ENCODE measurements at places on chromosomes 6 and 20. TPM values are rescaled to one million over a fixed set of nuclear protein-coding genes. Genes with fewer than 3 reads are reported as not detected.
A peak's percentile ranks its signal among the peaks of the same experiment; 100 is the strongest.

Gene UNC93A
- 0.70 TPM for total RNA-seq

Gene DDX27
- 46.5 TPM for total RNA-seq

Gene KCNQ5
- total RNA-seq: 2.0 TPM

Gene ENPP5
- 10.8 TPM for total RNA-seq

DNA sequence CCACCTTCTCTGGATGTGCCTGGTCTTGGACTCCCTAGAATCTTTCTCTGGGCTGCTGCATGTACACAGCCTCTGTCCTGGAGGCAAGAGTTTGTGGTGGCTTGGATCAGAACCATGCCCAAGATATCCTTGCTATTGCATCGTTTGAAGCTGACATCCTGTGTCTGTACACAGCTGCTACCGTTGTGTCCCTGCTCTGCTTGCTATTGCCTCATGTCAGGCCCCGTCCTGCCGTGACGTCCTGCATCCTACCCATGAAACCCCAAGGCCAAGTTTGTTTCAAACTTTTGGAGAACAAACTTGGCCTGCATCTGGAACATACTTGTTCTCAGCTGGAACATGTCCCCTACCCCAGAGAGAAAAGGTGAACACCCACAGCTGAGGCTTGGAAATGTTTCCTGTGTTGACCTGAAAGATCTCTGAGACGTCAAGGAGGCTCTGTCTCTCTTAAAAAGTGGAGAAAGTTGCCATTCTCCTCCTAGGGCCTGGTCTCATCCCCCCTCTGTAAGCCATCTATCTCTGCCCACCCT is 78.1 kb downstream of the HFE start:
- DNase-seq: no peak
- H3K4me3 ChIP-seq: no peak overlapping the region
- peaks cover 9% of the 10 kb centered on the region for H3K4me1 ChIP-seq
- H3K27ac ChIP-seq: peak overlapping the region; percentile 48

GRCh38 chr6:47059216-47059885 is 17.2 kb upstream of the ADGRF1 start:
- no peak overlapping the region for H3K4me3 ChIP-seq
- no peaks in the 10 kb centered on the region for H3K27me3 ChIP-seq
- H3K36me3 ChIP-seq: no peaks in the 10 kb centered on the region
- no peak overlapping the region for H3K27ac ChIP-seq
- no peak for DNase-seq
- H3K4me1 ChIP-seq: peaks cover 11% of the 10 kb centered on the region

GRCh38 chr20:58697867-58698703 is 5.5 kb downstream of the NPEPL1 start:
- peak overlapping the region; percentile 22 for H3K27ac ChIP-seq
- no peak overlapping the region for H3K4me3 ChIP-seq
- peaks cover 24% of the 10 kb centered on the region for H3K36me3 ChIP-seq
- H3K4me1 ChIP-seq: peaks cover 19% of the 10 kb centered on the region

DNA sequence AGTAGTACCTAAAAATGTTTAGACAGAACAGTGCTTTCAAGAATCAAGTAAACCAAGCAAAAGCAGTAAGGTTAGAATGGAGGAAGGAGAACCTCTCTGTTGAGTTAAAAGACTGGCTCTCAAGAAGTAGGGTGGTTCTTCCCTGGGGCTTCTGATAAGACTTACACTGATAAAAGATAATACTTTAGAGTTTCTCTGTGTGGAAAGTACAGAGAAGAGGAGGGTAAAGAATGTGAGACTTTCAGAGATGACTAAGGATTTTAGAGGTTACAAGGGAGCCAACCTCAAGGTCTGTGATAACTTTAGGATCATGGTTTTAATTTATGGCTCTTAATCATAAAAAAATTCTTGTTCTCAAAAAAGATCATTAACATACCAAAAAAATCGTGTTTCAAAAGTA is 30.9 kb upstream of the ALDH8A1 start:
- no peak for DNase-seq
- no peak overlapping the region for H3K4me3 ChIP-seq
- no peak overlapping the region for H3K27ac ChIP-seq
- peaks cover 23% of the 10 kb centered on the region for H3K36me3 ChIP-seq
- no peaks in the 10 kb centered on the region for H3K4me1 ChIP-seq

DNA sequence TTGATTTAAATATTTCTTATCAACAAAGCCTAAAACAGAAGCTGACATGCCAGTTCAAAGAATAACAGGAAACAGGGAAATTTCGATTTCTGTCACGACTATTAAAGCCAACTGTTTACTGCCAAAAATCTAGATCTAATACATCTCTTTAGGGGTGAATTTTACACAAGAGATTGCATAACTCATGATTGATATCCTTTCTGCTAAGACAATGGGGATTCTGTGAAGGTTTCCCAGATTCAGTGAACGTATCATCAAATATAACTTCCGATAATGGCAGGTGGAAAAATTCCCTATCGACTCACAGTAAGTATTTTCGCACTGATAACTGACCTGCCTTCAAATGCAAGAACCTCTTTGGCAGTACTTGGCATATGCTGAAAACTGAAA is 42.9 kb downstream of the NHSL1 start:
- H3K27ac ChIP-seq: no peak overlapping the region
- DNase-seq: no peak
- no peak overlapping the region for H3K4me3 ChIP-seq
- H3K27me3 ChIP-seq: no peaks in the 10 kb centered on the region
